ENCODE measurements at places on chromosomes 3 and 15.

DNA sequence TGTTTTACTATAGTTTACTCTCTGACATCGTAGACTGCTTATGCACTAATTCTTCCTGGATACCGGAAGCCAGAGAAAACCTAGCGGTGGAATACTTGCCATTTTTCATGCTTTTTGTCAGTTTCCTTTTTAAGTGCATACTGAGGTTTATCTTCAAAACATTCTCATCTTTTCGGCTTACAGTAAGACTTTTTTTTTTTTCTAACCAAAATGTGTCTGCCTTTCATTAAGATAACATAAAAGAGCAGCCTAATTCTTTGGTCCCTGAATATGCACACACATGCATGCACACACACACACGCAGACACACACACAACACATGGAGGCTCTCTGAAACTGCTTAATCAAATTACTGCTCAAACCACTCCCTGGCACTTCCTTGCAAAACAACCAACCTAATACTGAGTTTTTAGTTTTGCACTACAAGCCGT lies 1.3 kb downstream of the ZNF445 start:
- no peak for DNase-seq

- DNase-seq, result no peak
These were observed 56.6 kb downstream of the SEC22A start for GRCh38 chr3:123258359-123258758.

DNA sequence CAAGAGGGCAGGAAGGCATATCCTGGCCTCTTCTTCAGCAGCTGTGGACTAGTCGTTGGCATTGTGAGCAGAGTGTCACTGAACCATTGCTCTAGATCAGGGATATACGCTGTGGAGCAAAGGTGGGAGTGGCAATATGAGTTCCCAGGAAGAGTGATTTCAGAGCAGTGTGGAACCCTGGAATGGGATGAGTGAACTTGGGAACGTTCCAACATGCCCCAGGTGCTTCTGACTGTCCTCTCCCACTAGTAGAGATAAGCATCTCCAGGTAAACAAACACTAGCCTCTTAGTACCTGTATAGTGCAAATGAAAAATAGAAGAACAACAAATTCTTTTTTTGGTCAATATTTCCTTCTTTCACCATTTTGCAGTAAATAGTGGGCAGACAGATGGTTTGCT lies 123.6 kb upstream of the VEPH1 start:
- DNase-seq, result no peak

- DNase-seq, result no peak
These were observed 203.1 kb upstream of the WNT5A start for GRCh38 chr3:55690177-55690576.

DNA sequence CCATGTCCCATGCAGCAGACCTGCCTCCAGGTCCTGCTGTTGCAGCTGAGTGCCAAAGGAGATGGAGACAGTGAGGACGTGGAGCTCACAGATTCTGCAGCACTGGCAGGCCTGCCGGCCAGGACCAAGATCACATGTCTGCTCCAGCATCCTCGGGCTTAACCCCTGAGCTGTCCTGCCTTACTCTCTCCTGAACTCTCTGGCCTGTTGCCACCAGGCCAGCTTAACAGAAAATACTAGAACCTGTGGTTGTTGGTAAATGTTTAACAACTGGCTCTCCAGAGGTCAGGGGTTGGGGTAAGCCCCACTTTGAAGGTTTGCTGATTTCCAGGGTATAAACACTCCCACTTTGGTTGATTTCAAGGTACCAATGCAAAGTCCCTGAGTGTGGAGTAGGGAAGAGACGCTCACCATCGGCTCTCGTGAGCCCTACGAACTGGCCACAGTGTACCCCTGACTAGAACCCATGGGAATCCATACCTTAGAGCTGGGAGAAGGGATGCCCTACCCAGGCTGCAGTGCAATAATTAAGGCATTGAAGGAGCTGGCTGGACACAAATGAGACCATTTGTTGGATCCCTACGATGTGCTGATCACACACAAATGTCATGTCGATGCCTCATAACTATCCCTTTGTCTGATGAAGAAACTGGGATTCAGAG lies 147.9 kb downstream of the OR4M2 start:
- no peak for DNase-seq

DNA sequence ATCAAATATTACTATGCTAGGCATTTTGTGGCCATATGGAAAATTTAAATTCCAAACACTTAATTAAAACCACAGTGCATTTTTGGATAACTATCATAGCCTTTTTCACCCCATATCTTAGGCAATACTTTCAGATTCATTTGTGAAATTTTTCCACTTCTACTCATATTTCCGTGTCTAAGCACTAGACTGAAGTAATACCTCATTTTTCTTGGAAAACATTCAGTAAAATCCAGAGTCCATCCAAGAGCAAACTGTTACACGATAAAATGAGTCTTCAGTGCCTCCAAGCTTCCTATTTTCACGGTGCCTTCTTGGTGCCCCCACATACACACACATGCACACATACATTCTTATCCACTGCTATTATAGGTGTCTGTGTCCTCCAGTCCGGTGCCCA lies 845.9 kb downstream of the TBL1XR1 start:
- no peak for DNase-seq

- DNase-seq, result no peak
These were observed 779.1 kb upstream of the SEMA6D start for GRCh38 chr15:46938169-46938568.

DNA sequence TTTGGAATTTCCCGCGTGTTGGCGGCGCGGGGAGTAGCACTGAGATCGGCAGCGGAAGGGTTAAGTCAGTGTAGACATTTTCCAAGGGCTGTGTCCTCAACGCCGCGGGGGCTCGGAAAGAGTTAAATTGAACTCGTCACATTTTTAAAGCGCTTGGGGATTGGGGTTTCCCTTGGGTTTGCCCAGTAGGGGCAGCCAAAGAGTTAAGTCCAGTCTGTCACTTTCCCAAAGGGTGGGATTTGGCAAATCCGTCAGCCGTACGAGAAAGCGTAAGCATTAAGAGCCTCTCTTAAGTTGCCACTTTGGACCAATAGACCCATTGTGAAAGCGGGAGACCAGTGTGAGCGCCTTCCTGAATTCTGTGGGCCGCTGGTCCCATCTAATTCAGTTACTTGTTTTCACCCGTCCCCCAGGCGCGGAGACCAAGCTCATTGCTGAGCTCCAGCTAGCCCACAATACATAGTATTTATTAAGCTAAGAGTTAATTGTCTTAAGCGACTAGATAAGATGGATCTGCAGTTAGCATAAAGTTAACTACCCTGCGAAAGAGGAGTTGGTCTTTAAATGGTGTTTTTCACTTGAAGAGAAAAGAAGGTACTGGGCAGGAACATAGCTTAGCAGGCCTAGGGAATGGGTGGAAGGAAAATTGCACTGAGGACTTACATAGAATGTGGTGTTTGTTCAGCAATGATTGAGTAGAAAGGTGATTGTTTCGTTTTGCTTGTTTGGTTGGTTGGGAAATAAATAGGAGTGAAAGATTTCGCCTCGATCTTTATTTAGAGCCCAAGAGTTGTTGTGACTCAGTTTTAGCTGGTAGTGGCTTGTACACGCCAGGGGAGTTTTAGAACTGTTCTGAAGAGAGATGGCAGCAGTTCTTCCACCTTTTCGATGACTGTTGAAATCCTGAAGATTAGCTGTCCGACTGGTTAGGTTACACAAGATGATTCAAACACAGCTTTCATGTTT lies 932 bp downstream of the ARL8B start:
- no peak for DNase-seq

DNA sequence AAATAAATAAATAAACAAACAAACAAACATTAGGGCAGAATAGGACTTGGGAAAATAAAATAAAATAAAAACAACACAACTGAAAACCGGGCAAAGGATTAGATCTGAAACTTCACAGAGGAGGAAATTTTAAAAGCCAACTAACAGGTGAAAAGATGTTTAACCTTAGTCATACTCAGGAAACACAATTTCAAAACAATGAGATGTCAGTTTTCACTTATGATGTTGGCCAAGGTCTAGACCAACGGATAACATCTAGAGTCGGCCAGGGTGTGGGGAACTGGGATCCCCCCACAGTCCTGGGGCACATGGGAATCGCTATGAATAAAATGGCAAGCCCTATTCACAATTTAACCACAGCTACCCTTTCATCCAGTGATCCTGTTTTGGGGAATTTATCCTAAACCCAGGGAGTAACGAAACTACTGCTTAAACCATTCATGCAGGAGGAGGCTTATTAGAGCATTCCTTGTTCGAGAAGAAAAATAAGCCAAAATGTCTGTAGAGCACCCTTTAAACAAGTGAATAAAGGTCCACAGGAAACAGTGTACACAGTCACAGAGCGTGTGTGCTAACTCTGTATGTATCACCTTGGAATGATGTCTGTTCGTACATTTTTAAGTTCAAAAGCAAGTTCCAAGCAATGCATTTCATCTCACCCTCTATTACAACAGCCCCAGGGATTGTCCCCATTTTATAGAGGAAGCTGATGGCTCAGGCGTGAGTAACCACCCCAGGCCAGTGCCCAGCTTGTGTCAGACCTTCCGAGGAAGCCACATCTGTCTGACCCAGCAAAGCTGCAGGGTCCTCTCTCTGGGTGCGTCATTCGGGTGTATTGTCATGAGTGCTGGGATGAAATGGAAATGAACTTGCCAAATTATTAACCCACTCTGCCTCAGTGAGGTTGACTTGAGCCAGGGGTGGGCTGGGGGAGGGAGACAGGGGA lies 6.3 kb upstream of the ANPEP start:
- no peak for DNase-seq

DNA sequence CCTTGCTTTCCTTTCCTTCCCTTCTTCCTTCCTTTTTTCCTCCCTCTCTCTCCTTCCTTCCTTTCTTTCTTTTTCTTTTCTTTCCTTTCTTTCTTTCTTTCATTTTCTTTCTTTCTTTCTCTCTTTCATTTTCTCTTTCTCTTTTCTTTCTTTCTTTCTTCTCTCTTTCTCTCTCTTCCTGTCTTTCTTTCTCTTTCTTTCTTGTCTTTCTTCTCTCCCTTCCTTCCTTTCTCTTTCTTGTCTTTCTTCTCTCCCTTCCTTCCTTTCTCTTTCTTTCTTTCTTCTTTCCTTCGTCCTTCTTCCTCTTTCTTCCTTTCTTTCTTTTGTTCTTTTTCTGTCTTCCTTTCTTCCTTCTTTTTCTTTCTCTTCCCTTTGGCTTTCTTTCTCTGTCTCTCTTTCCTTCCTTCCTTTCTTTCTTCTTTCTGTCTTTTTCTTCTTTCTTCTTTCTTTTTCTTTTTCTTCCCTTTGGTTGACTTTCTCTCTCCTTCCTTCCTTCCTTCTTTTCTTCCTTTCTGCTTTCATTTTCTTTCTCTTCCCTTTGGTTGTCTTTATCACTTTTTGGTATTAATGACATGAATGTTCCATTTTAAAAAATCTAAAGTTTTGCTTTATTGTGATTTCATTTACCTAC lies 496.4 kb upstream of the CBLB start:
- no peak for DNase-seq

DNA sequence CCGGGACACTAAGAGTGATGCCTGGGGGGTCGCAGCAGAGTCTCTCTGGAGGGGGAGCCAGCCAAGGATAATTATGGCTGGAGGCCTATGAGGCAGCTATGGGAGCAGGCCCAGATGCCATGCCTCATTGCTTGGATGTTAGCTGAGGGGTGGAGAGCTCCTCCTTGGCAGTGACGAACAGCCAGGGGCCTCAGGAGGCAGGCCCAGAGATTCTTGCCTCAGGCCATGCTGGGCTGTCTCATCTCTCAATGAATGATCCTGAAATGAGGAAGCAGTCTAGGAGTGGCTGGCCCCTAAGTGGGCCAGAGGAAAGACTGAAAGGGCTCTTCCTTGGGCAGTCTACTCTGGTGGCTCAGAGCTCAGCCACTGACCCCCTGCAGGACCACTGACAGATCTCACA lies 21.3 kb downstream of the KIF9 start:
- no peak for DNase-seq

DNA sequence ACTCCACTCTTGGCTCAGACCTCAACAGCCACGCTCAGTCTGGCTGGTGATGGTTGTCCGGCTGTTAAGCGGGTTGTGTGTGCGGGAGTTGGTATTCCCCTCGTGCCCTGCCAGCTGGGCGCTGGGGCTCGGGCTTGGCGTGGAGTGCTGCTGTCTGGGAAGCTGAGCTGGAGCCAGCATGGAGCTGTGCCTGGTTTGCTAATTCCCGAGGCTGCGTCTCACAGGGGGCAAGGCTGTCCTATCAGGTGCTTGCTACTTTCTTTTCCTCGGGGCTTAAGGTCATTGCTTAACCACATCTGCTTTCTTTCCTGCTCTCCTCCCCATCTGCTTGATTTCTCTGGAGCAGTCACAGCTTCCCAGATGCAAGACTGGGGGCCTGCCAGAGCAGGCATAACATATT lies 29.9 kb downstream of the PDIA5 start:
- DNase-seq, result no peak

DNA sequence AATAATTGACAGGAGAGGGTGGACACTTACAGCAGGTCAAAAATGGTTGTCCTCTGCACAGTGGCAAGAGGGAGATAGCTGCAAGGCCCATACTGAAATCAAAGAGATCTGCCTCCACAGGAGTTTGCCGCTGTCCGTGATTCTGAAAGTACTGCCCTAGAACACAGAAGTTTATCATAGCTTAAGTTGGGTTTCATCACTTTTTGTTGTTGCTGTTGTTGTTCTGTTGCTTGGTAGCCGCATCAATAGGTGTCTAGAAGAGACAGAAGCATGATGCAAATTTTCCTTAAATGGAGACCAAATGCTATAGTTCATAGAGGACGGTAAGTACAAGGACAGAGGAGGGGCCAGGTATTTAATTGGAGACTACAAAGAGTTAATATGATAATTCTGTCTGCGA lies 120.0 kb upstream of the MRPL3 start:
- DNase-seq, result no peak

- DNase-seq, result no peak
These were observed 150.7 kb downstream of the LRTM1 start for GRCh38 chr3:54777141-54777540.

DNA sequence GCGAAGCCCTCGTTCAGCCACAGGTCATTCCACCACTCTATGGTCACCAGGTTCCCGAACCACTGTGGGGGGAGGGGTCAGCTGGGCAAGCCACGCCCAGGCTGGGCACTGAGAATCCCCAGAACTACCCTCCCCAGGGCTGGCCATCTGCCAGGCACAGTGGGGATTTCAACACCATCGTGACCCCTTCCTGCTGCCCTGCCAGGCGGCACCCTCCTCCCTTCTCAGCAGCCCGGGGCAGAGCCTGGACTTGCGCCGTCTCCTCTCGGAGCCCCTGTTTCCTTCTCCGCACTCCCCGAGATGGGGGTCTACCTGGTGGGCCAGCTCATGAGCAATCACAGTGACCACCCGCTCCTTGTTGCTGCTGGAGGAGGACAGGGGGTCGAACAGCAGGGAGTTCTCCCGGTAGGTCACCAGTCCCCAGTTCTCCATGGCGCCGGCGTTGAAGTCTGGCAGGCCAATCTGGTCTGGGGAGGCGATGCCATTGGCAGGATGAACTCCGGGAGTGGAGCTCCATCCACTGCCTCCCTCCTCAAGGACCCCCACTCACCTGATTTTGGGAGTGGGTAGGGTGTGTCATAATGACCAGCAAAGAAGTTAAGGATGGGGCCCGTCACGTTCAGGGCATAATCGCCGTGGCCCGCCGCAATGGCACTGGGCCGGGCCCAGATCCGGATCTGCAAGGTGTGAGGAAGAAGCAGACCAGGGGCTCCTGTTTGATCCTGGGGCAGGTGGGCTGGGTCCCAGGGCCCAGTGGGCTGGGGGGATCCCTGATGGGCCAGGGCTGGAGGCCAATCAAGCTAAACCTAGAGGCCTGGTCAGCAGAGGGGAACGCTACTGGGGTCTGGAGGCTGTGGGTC lies 10.5 kb downstream of the ANPEP start:
- DNase-seq, result no peak

GRCh38 chr3:58202917-58203360 lies 7.8 kb downstream of the DNASE1L3 start:
- DNase-seq, result no peak

Data from vagina (tissue), 2 donors.